NK-92 treated with Interleukin-12 subunit alpha and Interleukin-12 subunit beta, amount 100 ng/mL, for 24 hours (cell line): ENCODE measurements at places on chromosomes 4 and X.
A peak's percentile ranks its signal among the peaks of the same experiment; 100 is the strongest.

- DNase-seq = peak; percentile 14
Observed at GRCh38 chrX:9383655-9384054, 81.2 kb upstream of the TBL1X start.

GRCh38 chr4:179017581-179017980 is 1575.3 kb upstream of the AGA start:
- no peak for DNase-seq

DNA sequence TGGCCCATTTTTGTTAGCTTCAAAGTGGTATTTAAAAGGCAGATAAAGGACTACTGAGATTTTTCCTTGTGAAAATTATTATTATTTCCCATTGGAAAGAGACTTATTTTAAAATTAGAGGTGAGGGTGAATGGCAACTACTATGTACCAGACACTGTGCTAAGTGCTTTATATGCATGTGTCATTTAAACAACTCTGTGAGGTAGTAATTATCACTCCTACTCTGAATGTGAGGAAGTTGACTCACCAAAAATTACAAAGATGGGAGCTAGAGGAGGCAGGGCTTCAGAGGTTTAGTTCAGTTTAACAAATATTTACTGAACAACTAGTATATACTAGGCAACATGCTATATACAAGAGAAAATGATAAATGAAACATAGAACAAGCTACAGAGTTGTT is 78.2 kb downstream of the MSL3 start:
- no peak for DNase-seq

DNA sequence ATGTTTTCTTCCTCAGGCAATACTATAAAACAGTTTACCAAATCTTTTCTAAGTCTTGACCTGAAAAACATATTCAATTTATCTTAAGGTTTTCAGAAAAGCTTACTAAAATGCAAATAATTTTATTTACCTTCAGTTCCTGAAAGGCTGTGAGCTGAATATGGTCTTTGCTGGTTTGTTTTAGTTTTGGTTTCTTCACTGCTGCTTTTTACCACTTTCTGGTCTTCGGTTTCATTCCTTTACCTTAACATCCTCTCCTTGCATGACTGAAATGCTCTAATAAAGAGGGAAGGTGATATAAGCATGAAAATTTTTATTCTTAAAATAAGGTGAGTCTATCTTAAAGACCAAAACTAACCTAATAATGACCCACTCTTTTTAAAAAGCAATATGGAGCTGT is 97.1 kb upstream of the NRK start:
- DNase-seq = no peak

GRCh38 chr4:122781486-122781885 is 45.1 kb upstream of the FGF2 start:
- no peak for DNase-seq

DNA sequence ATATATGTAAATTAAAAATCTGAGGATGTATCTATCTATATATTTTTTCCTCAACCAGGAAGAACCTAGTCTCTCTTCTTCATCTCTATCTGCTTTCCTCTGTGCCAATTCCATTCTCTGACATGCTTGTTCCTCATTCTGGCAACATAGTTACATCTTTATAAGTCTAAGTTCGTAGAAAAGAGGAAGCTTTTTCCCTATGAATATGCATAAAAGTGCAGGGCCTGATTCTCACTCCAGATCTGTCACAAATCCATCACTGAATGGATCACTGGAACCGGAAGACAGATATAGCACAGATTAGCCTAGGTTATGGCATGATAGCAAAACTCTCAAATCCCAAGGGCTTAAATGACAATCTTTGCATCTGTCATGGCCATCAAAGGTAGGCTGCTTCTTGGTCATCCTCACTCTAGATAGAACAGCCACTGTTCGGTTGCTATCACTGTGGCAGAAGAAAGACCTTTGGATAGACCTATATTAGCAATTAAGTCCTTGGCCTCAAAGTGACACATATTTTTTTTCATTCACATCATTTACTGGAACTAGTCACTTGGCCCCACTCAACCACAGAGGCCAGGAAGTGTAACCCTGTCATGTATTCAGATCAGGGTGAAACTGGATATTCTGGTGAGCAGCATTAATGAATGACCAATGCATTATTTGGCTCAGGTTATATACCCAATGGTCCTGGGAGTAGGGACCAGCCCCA is 22.2 kb downstream of the DTHD1 start:
- no peak for DNase-seq
